ENCODE measurements at places on chromosomes 7 and 10. TPM values are rescaled to one million over a fixed set of nuclear protein-coding genes. Genes with fewer than 3 reads are reported as not detected.

The NEBL gene
- not detected for polyA plus RNA-seq

The PAOX gene
- 10.3 TPM for polyA plus RNA-seq

The SPDYE3 gene
- polyA plus RNA-seq, result 9.9 TPM

The HTR5A gene
- polyA plus RNA-seq, result not detected

The MUC12 gene
- polyA plus RNA-seq, result not detected

The SLC26A3 gene
- not detected for polyA plus RNA-seq

Measured in CD4-positive, alpha-beta memory T cell (primary cell).